ENCODE measurements at places on chromosomes 6 and 20.
A peak's percentile ranks its signal among the peaks of the same experiment; 100 is the strongest.

DNA sequence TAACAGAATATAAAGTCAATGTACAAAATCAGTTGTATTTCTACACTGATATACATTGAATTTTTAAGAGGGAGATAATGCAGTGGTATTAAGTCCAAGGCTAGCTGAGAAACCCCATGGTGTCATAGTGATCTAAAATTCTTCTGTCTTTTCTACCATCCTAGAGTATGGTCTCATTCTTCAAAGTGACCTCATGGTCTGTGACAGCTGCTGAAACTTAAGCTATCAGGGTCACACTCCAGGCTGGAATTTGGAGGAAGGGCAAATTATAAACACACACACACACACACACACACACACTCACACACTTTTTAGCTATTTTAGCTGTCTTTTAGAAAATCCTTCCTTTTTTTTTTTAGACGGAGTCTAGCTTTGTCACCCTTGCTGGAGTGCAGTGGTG lies 47.3 kb upstream of the DYNLRB1 start:
- peak; percentile 17 for DNase-seq

DNA sequence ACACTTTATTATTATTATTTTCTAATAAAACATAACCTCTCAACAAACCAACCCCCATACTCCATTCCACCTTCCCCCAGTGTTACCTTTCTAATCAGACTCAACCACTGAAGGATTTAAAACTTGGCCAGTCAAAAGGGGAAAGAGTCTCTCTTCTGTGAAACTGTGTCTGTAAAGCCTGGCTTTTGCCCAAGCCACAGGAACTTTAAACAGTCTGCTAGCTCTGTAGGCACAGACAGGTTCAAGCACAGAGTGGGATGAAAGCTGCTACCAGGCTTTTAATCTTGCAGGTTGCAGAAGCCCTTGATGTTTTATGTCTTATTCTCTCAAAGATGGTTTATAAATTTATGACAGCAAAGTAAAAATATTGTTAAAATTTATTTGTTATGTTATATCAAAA lies 585.7 kb downstream of the TENT5A start:
- DNase-seq = no peak

DNA sequence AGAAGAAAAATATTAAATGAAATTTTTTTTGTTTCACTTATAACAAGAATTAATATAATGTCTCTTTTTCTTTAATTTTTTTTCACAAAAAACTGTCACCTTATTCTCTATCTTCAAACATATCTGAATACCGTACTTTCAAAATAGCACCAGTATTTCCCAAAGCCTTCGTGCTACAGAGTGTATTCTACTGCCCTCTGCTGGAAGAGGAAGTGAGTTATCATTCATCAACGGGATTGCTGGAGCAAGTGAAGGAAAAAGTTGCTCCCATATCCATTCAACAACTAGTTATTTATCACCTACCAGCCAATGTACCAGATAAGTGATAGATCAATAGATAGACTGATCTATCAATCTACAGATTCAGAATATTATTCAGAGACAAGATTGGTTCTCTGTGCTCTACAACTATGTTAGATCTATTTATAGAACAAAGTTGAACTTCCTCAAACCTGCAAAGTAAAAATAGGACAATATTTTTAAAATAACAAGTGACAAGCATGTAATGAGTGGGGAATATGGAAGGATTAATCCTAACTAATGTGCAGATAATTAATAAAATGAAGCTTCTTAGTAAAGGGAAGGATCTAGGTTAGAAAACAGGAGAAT lies 26.7 kb upstream of the TFAP2B start:
- DNase-seq = peak; percentile 73

DNA sequence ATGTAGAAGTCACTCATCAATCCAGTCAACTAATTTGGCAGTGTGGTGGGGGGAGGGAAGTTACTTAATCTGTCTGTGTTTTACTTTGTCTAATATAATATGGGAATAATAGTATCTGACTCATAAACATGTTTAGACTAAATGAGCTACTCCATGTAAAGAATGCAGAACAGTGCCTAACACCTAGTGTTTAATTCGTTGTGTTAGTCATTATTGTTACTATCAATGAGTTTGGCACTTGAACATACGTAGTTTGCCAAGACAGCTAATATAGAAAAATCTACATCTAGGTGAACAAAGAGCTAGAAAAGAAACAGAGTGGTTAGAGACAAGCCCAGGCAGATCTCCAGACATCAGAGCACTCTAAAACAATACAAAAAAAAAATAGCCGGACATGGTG lies 49.1 kb downstream of the IRAK1BP1 start:
- DNase-seq = no peak

GRCh38 chr6:134318236-134318973 lies 493 bp upstream of the SGK1 start:
- DNase-seq = no peak

GRCh38 chr6:39804466-39805065 lies 12.4 kb downstream of the DAAM2 start:
- DNase-seq = no peak

DNA sequence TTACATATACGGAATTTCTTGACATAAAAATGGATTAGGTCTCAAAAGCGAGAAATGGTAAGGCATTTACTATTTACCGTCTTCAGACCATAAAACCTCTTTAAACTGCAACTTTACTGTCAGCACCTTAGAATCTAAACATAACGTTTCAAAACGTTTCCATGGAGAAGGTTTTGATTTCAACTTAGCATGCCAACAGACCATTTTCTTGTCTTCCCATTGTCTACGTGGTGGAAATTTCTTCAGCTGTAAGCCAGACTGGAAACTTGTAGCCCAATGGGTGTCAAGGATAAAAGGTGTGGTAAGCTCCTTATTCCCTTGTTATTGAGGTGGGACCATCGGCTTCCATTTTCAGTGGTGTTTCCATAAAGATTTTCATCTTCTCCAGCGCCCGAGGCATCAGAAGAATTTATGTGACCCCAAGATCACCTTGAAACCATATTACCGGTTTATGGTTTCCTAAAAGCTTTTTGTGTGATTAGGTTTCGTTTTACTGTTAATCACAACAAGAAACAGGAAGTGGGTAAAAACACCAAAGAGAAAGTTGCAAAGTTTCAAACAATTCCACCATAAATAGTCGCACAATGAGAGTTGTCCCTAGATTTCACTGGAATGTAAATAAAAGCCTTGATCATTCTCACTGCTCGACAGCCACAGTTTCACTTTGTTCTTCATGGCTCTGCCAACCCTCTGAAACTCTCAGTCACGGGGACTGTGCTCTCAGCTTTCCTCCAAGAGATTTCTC lies 63.0 kb upstream of the CD2AP start:
- DNase-seq = peak; percentile 39
